AML-193 (cell line): ENCODE measurements at places on chromosomes 2 and 18.

GRCh38 chr2:231489990-231490389 is 25.7 kb upstream of the NCL start:
- no peak for DNase-seq

- no peak for DNase-seq
These were observed 784.6 kb upstream of the ZEB2 start for GRCh38 chr2:145304501-145304900.

GRCh38 chr2:190023860-190024259 is 38.7 kb downstream of the MSTN start:
- peak; percentile 46 for DNase-seq

DNA sequence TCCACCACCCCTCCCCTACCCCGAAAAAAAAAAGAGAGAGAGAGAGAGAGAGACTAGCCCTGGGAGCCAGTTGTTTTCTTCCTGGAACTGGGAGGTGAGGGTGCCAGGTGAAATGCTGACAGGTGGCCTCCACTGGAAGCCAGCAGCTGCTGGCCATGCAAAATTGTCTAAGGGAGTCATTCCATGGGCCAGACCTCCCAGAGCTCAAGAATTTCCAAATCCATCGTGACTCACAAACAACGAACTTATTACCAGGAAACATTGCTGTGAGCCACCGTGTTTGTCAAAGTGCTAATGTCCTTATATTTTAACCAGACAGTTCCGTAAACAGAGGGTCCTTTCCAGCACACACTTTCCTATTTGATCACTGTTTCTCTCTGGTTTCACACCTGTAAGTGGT is 68.5 kb upstream of the PID1 start:
- DNase-seq: no peak

DNA sequence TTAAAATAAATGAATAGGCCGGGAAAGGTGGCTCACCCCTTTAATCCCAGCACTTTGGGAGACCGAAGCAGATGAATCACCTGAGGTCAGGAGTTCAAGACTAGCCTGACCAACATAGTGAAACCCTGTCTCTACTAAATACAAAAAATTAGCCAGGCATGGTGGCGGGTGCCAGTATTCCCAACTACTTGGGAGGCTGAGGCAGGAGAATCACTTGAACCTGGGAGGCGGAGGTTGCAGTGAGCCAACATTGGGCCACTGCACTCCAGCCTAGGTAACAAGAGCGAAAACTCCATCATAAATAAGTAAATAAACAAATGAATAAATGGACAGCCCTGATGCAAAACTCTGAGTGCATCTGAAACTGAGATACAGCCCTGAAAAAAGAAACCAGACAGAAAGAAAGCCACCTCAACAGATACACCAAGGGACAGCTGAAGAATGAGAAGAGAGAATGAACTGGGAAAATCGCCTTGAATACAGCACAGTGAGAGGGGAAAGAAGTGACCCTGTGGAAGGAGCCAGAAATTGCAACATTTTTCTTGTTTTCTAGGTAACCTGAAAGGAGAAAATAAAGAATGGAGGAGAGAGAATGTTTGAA is 64.4 kb downstream of the TRABD2A start:
- no peak for DNase-seq

GRCh38 chr2:145635706-145636427 is 1115.9 kb upstream of the ZEB2 start:
- DNase-seq: no peak

DNA sequence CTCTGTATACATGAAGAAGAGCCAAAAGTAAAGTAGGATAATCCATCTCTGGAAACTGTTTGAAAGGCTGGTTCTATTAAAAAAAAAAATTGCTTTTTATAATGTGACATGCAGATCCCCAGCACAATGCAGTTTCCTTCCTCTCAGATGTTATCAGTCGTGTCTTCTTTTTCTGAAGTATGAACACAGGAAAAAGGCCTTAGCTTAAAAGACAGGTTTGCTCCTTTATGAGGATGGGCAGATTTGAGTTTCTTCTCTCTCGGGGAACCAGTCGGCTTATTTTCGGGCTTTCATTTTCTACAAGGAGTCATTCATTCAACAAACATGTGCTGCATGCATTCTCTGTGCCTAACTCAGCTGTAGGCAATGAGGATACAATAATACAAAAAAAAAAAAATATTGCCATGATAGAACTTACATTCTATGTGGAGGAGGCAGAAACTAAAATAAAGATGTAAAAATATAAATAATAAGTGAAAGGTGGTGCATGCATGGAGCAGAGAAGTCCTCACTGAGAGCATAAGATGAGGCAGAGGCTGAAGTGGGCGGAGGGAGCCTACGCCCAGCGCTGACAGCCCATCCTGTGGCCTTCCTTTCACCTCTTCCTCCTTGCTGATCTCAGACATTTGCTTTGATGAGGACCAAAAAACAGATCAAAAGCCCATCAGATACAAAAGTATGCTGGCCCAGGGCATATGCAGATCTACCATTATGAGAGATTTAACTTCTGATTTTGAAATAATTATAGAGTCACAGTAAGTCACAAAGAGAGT is at the start of gene CD226:
TSS of gene CD226 (minus strand) at position 513 of the 773 bp plus-strand sequence. CDS start at position 46, 467 bp downstream.
- no peak for DNase-seq

GRCh38 chr18:58943896-58944295 is 79.2 kb downstream of the ZNF532 start:
- no peak for DNase-seq

- DNase-seq: no peak
These were observed 98.8 kb downstream of the RHBDD1 start for GRCh38 chr2:226934546-226935201.
